ENCODE measurements at places on chromosomes 1 and 21. TPM values are rescaled to one million over a fixed set of nuclear protein-coding genes. Genes with fewer than 3 reads are reported as not detected.

- DNase-seq, result no peak
Observed at GRCh38 chr1:20654104-20654690, 7.0 kb downstream of the DDOST start.

RTCA gene
- total RNA-seq, result 40.4 TPM

OR1C1 gene
- total RNA-seq, result not detected

GRCh38 chr1:206464456-206464964, 5.8 kb upstream of the IKBKE start:
- peak; percentile 61 for DNase-seq

DNA sequence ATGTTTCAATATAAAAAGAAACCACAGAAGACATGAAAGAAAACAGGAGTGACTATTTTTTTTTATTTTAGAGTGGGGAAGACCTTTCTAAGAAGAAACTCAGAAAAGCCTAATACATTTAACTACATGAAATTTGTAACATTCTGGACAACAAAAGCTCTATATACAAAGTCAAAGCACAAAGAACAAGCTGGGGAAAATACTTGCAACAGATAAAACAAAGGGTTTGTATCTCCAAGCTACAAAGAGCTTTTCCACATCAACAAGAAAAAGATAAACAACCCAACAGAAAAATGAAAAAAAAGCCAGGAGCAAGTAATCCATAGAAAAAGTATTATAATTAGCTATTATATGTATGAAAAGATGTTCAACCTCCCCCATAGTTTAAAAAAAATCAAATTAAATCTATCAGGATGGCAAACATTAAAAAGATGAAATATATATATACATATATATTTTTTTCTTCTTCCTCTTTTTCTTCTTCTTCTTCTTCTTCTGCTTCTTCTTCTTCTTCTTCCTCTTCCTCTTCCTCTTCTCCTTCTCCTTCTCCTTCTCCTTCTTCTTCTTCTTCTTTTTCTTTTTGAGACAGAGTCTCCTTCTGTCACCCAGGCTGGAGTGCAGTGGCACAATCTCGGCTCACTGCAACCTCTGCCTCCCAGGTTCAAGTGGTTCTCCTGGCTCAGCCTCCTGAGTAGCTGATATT, 49.1 kb upstream of the EPS8L3 start:
- DNase-seq, result no peak

Data from G401 (cell line).